ENCODE measurements at places on chromosomes 12 and 14.

DNA sequence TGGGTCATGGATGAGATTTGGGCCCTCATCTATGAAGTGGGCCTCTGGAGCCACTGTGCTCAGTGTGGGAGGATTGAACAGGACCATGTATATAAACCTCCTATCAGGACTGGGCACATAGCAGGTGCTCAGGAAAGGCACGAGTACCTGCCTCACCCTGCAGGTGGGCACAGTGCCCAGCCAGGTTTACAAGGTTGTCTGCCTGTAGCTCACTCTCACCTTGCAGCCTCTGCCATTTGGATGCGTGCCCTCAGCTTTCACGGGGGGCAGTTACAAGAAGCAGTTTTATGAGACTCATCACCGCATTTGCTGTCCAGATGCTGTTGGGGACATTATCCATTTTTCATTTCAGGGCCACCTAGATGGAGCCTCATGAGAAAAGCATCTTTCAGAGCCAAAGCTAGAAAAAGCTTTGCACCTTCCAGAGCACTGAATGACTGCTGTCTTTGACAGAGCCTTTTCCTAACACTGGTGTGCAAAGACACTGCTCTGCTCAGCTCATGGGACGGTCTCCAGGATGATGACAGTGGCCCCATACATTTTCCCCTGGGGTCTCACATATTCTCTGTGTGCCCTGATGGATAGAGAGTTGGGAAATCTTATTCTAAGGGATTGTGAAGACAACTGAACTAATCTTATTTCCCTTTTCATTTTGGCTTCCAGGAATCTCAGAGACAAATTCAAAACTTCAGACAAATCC, 327.5 kb upstream of the RTL1 start:
- no peak for DNase-seq

- no peak for DNase-seq
These were observed 6.4 kb downstream of the FOXA1 start for GRCh38 chr14:37588667-37588955.

- DNase-seq, result no peak
These were observed 46.4 kb upstream of the SYT10 start for GRCh38 chr12:33486058-33486457.

- DNase-seq, result peak; percentile 66
These were observed 1.1 kb downstream of the ATXN2 start for GRCh38 chr12:111597831-111598636.

- no peak for DNase-seq
These were observed 10.1 kb downstream of the ENTPD5 start for GRCh38 chr14:74008843-74009499.

Data from erythroblast (primary cell).